Naive thymus-derived CD4-positive, alpha-beta T cell (primary cell): ENCODE measurements at places on chromosomes 7 and 10.

GRCh38 chr10:116857156-116857555 is 7.9 kb downstream of the ENO4 start:
- DNase-seq: no peak

DNA sequence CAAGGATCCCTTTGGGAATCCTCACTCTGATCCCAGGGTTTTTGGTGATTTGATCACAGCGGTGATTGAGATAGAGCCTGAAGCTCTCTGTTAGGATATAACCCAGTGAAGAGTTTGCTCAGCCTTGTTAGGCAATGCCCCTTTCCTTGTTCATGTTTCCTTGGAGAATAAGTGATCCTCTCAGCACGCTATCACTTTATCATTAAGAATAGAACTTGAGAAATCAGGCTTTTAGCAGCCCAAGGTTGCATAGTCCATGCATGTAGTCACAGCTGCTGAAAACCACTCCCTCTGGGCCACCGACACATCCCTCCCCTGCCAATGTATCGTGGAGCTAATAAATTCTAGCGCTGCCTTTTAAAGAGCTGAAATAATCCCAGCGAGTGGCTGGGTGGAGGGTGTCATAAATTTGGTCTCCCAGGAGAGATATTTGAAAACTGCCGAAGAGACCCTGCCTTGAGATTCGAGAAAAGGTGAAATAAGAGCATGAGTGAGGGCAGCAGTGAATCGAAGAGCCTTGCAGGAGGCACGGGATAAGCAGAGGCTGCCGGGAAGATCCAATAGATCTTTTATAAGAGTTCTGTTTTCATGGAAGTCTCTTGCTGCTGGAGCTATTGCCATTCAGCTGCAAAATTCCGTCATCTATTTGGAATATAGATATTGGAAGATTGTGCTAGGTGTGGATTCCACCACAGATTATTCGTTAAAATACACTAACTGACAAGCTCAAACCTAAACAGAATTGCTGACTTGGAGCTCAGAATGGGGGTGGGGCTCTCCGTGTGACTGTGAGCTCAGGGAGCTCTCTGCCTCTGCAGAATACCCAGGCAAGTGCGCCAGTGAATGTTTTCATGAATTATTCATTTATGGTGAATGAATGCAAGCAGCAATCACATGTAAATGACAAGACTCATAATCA is 249.8 kb downstream of the TRIL start:
- DNase-seq: no peak

DNA sequence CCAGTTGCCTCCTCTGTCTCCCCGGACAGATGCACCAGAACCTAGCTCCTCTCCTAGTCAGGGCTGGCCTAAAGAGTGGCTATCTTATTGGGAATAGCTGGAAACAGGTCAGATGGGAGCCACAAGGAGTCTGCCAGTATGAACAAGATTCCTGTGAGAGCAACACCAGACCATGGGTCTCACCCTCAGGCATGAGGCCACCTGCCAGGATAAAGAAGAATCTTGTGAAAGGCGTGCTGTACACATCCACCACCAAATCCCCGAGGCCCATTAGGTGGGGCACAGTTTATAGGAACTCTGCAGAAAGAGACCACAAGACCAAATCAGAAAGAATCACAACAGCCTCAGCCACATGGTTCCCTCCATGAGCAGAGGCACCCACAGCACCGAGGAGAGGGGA is 325.9 kb downstream of the TNS3 start:
- DNase-seq: no peak

GRCh38 chr10:110531687-110532086 is 34.0 kb downstream of the DUSP5 start:
- no peak for DNase-seq
